ENCODE measurements at places on chromosomes 5 and 9. TPM values are rescaled to one million over a fixed set of nuclear protein-coding genes. Genes with fewer than 3 reads are reported as not detected.
A peak's percentile ranks its signal among the peaks of the same experiment; 100 is the strongest.

DNA sequence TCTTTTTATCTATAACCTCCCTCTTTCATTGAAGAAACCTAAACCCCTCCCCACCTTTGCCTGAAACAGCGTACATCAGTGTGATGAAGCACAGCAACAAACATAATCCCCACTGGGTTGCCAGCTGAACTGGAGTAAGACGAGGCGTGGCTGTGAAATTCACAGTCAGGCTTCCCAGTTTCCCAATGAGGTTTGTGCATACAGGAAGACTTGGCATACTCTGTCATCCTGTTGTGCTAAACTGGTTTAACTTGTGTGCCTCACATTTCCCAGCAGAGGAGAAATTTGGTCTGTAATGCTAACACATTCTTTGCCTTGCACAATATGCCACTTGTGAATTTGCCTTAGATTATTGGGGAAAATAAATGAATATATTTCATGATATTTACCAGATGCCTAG, 121.5 kb downstream of the SV2C start:
- no peaks in the 10 kb centered on the region for H3K27me3 ChIP-seq
- peak; percentile 28 for DNase-seq
- H3K4me1 ChIP-seq, result peaks cover under 1% of the 10 kb centered on the region
- H3K27ac ChIP-seq, result no peak overlapping the region
- no peaks in the 10 kb centered on the region for H3K36me3 ChIP-seq

DNA sequence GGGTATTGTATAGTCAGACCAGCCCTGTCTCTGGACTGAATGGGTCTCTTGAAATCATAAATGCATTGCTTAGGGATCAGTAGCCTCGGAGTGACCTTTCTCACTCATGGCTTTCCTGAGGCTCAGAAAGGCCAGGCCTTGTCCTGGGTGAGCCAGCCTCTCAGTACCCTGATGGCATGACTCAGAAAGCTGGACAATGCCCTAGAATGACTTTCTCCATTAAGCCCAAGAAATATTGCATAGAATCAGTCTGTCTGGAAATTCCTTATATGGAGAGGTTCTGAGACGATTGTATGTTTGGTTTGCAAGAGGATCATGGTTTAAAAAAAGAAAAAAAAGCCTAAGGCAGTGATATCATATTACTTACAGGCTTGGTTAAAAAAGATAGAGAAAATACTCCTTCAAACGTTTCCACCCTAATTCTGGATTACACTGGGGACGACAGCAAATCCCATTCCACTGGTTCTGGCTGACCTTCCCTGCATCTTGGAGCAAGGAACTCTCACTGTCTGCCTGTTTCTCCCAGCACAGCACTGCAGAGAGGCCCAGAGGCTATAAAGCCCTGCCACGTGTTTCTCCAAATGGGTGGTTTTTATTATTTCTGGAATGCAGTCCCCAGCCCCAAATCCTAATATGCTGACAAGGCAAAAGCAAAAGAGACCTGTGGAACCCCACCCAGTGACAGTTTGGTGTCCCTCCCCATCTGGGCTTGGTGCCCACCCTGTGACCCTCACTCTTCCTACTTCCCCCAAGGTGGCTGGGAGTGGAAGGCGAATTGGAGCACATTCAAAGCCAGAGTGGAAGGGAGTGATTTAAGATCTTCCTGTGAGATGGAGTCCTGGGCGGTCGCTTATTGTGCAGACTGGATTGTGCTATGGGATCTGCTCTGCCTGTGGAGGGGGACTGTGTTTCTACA, 34.4 kb downstream of the MAP1B start:
- H3K4me1 ChIP-seq, result peaks cover 21% of the 10 kb centered on the region
- no peaks in the 10 kb centered on the region for H3K36me3 ChIP-seq
- DNase-seq, result no peak
- H3K27me3 ChIP-seq, result no peaks in the 10 kb centered on the region
- no peak overlapping the region for H3K4me3 ChIP-seq
- no peak overlapping the region for H3K27ac ChIP-seq

DNA sequence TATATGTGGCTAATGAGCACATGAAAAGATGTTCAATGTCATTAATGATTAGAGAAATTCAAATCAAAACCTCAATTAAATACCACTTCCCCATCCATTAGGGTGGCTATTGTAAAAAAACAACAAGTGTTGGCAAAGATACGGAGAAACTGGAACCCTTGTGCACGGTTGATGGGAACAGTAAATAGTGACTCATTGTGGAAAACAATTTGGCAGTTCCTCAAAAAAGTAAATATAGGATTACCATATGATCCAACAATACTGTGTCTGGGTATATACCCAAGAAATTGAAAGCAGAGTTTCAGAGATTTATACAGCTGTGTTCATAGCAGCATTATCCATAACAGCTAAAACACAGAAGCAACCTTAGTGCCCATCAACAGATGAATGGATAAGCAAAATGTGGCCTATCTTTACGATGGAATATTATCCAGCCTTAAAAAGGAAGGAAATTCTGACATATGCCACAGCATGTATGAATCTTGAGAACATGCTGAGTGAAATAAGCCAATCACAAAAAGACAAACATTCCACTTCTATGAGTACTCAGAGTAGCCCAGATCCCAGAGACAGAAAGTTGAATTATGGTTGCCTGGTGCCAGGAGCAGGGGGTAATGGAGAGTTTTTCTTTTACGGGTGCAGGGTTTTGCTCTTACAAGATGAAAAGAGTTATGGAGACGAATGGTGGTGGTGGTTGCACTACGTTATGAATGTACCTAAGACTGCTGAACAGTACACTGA, 41.4 kb upstream of the LRRC14B start:
- H3K4me1 ChIP-seq, result no peaks in the 10 kb centered on the region
- H3K36me3 ChIP-seq, result peaks cover 29% of the 10 kb centered on the region
- H3K4me3 ChIP-seq, result no peak overlapping the region
- H3K27me3 ChIP-seq, result no peaks in the 10 kb centered on the region
- DNase-seq, result no peak
- no peak overlapping the region for H3K27ac ChIP-seq

DNA sequence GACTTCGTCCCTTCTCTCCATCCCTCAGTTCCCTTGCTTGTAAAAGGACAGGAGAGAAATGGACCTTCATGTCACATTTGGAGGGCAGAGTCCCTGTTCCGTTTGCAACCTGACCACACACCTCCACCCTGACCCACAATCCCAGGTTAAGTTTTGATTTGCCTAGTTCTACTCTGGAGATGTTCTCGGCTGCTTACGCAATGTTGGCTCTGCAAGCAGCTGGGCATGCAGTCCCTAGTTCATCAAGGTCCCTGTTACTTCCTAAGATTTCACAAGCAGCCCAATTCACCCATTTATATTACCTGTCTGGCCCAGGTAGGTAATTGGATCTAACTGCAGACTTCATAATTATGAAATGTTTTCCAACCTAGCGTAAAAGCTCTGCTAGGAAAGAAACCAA, 28.8 kb downstream of the SLIT3 start:
- H3K36me3 ChIP-seq, result no peaks in the 10 kb centered on the region
- H3K27ac ChIP-seq, result no peak overlapping the region
- no peaks in the 10 kb centered on the region for H3K4me1 ChIP-seq
- no peaks in the 10 kb centered on the region for H3K27me3 ChIP-seq
- no peak for DNase-seq

GRCh38 chr5:103587185-103587748, 24.7 kb upstream of the NUDT12 start:
- H3K4me3 ChIP-seq, result no peak overlapping the region
- no peaks in the 10 kb centered on the region for H3K27me3 ChIP-seq
- no peaks in the 10 kb centered on the region for H3K36me3 ChIP-seq
- peak; percentile 47 for DNase-seq
- H3K27ac ChIP-seq, result no peak overlapping the region
- H3K4me1 ChIP-seq, result no peaks in the 10 kb centered on the region

DNA sequence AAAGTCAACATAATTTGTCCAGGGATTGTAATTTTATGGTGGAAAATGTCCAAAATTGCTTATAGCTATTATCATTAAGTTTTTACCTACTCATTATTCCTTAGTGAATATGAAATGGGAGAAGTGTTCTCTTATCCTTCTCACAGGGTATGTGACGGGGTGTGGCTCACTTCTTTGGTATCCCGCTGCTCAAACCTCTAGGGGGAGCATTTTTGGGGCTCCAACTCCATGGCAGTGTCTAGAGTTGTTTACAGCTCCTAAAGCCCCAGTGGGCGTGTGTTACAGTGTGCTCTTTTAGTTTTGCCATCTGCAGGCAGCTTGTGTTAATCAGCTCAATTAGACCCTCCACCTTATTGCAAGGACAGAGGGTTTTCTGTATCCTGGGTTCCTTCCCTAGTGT, 89.4 kb downstream of the CDKN2A start:
- no peak overlapping the region for H3K4me3 ChIP-seq
- H3K4me1 ChIP-seq, result no peaks in the 10 kb centered on the region
- DNase-seq, result peak; percentile 78
- H3K27me3 ChIP-seq, result no peaks in the 10 kb centered on the region
- H3K36me3 ChIP-seq, result no peaks in the 10 kb centered on the region
- H3K27ac ChIP-seq, result no peak overlapping the region

GRCh38 chr5:135008556-135008955, 25.5 kb downstream of the PITX1 start:
- no peak overlapping the region for H3K4me3 ChIP-seq
- no peaks in the 10 kb centered on the region for H3K4me1 ChIP-seq
- no peaks in the 10 kb centered on the region for H3K27me3 ChIP-seq
- no peak for DNase-seq
- no peaks in the 10 kb centered on the region for H3K36me3 ChIP-seq
- H3K27ac ChIP-seq, result no peak overlapping the region

DNA sequence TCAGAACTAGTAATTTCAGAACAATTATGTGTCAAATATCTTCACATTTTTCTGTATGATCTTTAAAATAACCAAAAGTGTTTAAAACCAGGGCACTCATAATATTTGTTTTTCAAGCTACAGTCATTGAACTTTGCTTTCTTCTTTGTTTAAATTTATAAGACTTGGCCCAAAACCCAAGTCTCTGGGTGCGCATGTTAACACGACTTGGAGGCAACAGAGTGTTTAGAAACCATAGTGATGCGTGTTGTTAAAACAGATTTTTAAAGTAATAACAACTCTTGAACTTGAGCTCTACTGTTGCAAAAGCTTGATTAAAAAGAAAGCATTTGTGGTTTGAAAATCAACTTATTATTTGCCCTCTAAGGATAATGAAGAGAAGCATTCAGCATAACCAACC, 26.0 kb upstream of the GRIN3A start:
- H3K36me3 ChIP-seq, result no peaks in the 10 kb centered on the region
- no peaks in the 10 kb centered on the region for H3K27me3 ChIP-seq
- no peak overlapping the region for H3K27ac ChIP-seq
- no peak overlapping the region for H3K4me3 ChIP-seq

ADAMTSL1 gene
- 5.0 TPM for total RNA-seq

UGT3A2 gene
- total RNA-seq, result 27.0 TPM

ZNF462 gene
- 101 TPM for total RNA-seq

Measured in GM23338 (cell line).